ENCODE measurements at places on chromosomes 4 and X.

DNA sequence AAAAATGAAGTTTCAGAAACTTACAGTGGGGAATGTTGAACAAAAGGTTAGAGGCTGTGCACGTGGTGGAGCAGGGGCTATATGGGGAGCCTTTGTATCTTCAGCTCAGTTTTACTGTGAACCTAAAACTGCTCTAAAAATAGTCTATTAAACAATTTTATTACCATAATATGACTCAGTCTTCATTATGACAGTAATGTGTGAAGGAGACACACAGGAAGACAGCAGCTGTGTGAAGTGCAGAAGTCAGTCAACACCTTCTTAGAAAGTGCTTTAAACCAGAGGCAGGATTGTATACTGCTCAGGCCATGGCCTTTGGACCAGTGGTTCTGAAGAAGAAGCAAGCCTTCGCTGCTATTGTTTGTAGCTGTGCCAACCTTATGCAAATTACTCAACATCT is 89.7 kb downstream of the ARHGAP10 start:
- DNase-seq: no peak

GRCh38 chrX:153639177-153640044 is 7.6 kb upstream of the DUSP9 start:
- DNase-seq: no peak

GRCh38 chr4:108118505-108118904 is 50.2 kb downstream of the LEF1 start:
- DNase-seq: peak; percentile 8

DNA sequence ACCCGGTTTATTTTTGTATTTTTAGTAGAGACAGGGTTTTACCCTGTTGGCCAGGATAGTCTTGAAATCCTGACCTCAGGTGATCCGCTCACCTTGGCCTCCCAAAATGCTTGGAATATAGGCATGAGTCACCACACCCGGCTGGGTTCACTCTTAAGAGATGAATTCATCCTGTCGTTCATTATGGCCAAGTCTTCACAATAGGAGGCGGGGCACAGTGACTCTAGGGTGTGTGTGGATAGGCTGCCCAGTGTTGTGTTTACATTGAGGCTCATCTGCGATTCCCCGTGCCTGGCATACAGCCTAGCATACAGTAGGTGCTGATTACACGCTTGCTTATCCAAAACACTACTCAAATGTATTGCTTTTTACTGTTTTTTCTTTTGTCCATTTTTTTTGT is 41.3 kb upstream of the IGFBP7 start:
- DNase-seq: no peak

GRCh38 chr4:74964311-74964710 is 31.4 kb downstream of the PARM1 start:
- DNase-seq: no peak

- DNase-seq: no peak
Observed at GRCh38 chr4:128385683-128386304, 98.2 kb upstream of the PGRMC2 start.

DNA sequence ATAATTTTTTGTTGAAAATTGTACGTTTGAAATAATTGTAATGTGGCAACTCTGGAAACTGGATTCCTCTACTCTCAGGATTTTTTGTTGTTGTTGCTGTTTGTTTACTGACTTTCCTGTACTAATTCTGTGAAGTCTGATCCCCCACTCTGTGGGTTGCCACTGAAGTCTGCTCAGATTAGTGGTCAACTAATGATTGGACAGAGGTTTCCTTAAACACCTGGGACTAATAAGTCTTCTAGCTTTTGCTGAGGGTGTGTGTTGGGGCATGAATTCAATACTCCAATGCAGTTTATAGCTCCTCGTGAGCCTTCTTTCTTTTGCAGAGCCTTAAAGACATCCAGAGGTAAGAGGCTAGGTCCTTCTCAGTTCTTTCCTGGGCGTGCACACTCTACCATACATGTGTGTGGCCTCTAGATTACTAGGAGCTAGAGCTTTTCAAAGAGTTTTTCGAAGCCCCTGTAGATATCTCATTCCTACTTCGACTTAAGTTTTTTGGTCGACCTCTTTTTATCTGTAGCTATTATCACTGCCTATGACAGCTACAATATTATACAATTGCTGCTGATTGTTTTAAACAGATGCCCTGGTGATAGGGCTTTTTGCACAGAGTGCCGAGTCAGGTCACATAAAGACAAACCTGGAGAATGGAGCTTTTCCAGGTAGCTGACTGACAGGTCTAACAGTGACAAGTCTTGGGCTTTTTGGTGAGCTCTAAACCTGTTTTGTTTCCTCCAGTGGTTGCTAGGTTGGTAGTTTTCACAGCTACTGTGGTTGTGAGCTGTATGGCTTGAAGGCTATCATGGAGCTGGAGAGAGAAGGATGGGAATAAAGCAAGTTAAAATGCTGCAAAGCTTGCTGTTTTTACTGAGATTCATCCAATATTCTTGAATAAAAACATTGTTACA is 34.0 kb downstream of the BMP2K start:
- peak; percentile 0 for DNase-seq

GRCh38 chr4:146059865-146060264 is 115.7 kb upstream of the LSM6 start:
- DNase-seq: no peak

DNA sequence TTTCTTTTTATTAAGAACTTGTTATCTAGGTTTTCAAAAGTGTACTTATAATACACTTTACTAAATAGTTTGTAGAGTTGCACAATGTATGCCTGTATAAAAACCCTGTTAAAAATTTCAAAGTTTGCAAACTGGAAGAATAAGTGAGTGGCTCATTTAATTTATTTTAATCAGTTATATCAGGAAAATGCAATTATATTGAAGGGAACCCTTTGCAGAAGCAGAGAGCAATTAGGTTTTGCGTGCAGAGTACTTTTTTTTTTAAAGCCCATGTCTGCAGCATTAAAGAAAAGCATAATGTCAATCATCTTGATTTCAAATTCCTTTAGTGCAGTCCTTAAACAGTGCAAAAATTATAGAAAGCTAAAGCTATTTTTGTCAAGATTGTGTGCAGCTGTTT is 271.3 kb upstream of the LDB2 start:
- DNase-seq: no peak

- DNase-seq: no peak
Observed at GRCh38 chr4:174265916-174266315, 17.6 kb downstream of the FBXO8 start.

DNA sequence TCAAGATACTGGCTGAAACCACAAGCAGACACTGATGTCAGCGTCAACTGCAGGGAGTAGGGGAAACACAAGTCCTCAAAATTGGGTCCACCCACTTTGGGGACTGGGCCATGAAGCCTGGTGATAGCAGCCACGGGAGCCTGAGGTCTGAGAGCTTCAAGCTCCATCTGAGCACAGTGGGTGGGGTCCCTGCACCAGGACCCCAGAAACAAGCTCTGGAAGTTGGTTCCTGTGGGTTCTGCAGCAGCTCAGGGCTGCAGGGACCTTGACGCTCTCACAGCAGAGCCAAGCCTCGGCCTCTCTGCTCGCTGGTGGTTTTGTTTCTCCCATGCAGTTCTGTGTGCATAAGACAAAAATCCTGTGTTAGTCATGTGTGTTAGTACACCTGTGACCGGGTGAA is 54.5 kb downstream of the CPLX1 start:
- DNase-seq: no peak

- DNase-seq: no peak
Observed at GRCh38 chr4:119068529-119068962, 67.1 kb upstream of the MYOZ2 start.

GRCh38 chrX:85111347-85111746 is 107.7 kb downstream of the APOOL start:
- DNase-seq: no peak

GRCh38 chr4:23979534-23979933 is 89.7 kb upstream of the PPARGC1A start:
- no peak for DNase-seq

- no peak for DNase-seq
Observed at GRCh38 chr4:19728773-19729172, 522.9 kb upstream of the SLIT2 start.

GRCh38 chr4:17241835-17242234 is 270.1 kb downstream of the QDPR start:
- no peak for DNase-seq

DNA sequence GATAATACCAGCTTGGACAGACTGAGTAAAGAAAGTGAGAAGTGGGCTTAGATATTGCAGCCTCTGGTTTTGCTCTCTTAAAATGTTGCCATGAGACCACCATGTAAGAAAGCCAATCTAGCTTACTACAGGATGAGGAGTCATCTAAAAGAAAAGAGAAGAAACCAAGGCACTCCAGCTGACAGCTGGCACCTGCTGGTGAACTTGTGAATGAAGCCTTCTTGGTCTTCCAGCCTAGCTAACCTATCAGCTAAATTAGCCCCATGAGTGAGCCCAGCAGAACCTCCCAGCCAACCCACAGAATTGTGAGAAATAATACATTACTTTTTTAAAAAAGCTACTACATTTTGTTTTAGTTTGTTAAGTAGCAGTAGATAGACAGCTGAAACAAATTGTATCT is 154.5 kb upstream of the QRFPR start:
- DNase-seq: no peak

- DNase-seq: no peak
Observed at GRCh38 chr4:5185551-5185950, 134.3 kb downstream of the STK32B start.

- no peak for DNase-seq
Observed at GRCh38 chr4:134518574-134519217, 317.1 kb upstream of the PABPC4L start.

- DNase-seq: no peak
Observed at GRCh38 chrX:9676738-9677097, 88.9 kb downstream of the GPR143 start.

DNA sequence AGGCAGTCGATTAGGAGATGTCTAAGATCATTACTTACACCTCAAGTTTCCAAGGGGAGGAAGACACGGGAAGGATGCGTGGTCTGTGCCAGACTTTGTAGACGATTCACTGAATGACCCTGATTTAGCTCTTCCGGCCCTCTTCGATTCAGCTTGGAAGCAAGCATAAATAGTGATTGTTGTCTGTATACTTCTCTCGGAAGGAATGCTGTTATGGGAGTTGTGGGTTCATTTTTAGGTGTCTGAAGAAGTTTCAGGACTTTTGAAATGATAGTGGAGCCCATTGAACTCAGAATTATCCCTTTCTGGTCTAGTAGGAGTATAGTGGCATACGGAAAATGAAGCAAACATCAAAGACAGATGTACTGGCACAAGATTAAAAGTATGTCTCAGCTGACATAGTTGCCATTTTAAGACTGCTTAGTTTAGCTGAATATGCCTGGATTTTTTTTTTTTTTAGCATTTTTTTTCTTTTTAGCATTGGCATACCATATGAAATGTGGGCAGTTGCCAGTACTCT is 1.0 kb upstream of the ANKRD17 start:
- no peak for DNase-seq

DNA sequence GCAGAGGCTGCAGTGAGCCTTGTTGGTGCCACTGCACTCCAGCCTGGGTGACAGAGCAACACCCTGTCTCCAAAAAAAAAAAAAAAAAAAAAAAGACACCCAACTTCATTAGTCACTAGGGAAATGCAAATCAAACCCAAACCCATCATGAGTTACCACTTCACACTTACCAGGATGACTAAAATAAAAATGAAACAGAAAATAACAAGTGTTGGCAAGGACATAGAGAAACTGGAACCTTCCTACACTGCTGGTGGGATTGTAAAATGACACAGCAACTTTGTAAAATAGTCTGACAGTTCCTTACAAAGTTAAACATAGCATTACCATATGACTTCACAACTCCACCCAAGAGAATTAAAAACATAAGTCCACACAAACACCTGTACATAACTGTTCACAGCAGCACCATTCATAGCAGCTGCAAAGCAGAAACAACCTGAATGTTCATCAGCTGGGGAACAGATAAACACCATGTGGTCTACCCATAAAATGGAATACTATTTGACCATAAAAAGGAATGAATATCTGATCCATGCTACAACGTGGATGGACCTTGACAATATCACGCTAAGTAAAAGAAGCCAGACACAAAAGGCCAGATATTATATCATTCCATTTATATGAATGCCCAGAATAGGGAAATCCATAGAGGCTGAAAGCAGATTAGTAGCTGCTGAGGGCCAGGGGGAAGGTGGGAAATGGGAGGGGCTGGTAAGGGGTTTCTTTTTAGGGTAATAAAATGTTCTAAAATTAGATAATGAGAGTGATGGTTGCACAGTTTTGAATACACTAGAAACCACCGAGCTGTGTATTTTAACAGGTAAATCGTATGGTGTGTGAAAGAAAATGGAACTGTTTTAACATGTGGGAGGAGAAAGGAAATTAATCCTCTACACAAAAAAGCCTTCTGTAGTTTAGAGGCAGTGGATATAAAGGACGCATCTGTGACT is 18.3 kb downstream of the CD99L2 start:
- no peak for DNase-seq

DNA sequence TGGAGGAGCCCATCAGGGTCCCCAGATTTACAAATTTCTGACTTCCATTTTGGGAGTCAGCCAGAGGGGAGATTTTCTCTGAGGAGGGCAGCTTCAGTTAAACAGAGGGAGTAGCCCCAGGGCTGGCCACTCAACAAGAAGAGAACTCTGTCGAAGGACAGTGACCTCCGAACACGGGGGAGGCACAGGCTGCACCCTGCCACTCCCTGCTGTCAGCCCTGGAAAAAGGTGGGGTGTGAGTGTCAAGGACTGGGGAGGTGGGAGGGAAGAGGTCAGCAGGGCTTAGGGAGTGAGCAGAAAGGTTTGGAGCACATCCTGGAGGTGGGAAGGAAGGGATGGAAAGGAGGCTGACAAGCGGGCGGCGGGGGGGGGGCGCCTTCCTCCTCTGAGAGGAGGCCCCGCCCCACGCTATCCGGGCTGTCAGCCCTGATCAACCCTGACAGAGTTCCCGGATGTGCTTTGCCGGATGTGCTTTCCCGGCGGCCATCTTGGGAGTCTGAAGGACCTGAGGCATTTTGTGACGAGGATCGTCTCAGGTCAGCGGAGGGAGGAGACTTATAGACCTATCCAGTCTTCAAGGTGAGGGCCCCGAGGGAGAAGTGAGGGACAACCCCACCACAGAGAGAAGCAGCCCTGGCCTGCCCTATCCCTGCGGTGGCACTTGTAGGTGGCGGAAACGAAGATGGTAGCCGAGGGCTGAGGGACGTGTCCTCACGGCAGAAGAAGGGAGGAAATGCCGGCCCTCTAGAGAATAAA is at the start of gene MAGEC1:
MAGEC1 (plus strand) TSS at position 495 of the 756 bp plus-strand sequence. CDS start 1,179 bp downstream, outside the sequence.
- no peak for DNase-seq

- no peak for DNase-seq
Observed at GRCh38 chr4:72522440-72522839, 46.6 kb downstream of the ADAMTS3 start.

- no peak for DNase-seq
Observed at GRCh38 chrX:33447285-33447684, 235.9 kb upstream of the DMD start.

- DNase-seq: no peak
Observed at GRCh38 chr4:906339-907102, 25.6 kb downstream of the GAK start.

DNA sequence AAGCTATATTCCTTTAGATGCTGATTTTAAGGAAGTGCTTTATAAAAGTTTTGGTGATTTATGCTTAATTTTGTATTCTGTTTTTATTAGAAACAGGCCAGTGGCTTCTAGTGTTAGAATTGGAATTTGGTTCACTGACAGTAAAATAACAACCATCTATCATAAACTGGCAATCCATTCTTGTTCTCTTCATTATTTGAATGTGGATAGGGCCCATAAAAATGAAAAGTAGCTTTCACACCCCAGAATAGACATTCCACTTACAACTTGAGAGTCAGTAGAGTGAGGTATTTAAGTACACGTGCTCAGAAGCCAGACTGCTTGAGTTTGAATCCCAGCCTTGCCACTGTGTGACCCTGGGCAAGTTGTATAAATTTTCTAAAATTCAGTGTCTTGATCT is 232.4 kb upstream of the CTSO start:
- no peak for DNase-seq

- no peak for DNase-seq
Observed at GRCh38 chr4:3043282-3044020, 30.9 kb downstream of the HTT-AS start.

- DNase-seq: peak; percentile 4
Observed at GRCh38 chrX:129318375-129318774, 204.9 kb downstream of the SMARCA1 start.

Data from HuH-7 (cell line).